T-helper 17 cell (primary cell): ENCODE measurements at places on chromosomes 4 and X.

DNA sequence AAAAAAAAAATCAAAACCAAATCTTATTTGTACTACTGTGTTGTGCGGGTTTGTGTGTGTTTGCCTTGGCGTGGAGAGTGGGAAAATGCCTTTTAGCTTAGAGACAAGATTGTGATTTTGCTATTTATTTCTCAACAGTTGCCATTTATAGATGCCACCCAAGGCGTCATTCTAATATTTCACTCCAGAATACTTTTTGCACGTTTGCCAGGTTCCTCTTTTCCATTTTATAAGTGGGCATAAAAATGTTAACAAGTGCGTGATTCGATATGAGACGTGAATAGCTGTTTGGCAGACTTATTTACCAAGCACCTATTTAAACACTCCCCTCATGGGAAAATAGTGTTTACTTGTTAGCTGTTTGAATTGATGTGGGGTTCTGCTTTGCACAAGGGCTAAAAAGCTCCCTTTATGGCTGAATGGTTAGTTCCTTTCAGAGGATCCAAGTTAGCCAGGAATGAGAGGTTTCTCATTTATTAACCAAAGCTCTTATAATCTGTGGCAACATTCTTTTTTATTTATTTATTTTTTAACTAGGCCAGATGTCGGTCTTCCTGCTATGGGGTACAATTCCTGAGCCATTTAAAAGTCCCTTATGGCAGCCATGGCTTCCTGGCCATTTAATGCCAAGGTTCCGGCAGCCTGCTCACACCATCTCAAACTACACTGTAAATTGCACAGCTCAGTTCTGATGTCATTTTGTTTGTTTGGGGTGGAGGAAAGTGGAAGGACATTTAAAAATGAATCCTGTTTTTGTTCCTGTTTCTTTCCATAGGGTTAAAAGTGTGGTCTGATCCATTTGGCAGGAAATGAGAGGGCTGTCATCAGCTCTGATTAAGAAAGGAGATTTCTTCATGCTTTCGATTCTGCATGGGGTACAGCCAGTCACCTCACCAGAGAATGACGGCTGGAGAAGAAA, 14.6 kb downstream of the SMIM20 start:
- no peak for DNase-seq

DNA sequence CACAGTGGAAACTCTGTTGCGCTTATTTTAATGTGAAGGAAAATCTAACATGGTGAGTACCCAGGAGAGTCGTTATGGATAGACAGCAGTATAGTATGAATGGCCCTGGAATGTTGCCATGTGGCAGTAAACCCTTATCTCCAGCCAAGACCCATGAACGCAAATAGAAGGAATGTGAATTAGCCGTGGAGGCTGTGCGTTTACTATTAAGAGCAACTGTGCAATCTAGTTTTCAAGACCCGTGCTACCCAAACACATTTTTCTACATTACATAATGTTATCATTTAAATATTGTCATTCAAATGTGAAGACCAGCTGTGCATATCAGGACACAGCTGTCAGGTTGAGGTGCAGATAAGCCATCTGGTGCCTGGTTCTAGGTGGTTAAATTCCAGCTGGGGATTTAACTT, 13.3 kb upstream of the AGA start:
- DNase-seq, result no peak

DNA sequence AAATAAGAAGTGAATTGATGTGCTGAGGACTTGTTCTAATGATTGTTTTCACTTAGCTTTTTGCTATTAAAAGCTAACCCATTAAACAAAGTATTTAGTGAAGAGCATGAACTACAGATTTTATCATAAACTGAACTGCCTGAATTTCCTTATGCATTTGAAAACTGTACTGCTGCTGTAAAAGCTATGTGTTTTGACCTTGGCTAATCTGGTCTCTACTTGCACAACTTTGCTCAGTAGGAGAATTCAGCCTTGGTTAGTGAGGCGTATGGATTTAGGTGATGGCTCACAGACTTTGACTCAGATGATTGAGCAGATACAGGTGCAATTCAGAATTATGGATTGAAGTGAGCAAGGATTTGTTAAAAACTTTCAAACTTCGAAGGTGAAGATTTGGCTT, 38.7 kb upstream of the FAT1 start:
- no peak for DNase-seq

GRCh38 chr4:83618431-83618830, 82.5 kb downstream of the GPAT3 start:
- no peak for DNase-seq

GRCh38 chr4:80840396-80840795, 190.1 kb upstream of the BMP3 start:
- no peak for DNase-seq

- DNase-seq, result no peak
These were observed 106.4 kb upstream of the GPM6B start for GRCh38 chrX:13923289-13923688.

DNA sequence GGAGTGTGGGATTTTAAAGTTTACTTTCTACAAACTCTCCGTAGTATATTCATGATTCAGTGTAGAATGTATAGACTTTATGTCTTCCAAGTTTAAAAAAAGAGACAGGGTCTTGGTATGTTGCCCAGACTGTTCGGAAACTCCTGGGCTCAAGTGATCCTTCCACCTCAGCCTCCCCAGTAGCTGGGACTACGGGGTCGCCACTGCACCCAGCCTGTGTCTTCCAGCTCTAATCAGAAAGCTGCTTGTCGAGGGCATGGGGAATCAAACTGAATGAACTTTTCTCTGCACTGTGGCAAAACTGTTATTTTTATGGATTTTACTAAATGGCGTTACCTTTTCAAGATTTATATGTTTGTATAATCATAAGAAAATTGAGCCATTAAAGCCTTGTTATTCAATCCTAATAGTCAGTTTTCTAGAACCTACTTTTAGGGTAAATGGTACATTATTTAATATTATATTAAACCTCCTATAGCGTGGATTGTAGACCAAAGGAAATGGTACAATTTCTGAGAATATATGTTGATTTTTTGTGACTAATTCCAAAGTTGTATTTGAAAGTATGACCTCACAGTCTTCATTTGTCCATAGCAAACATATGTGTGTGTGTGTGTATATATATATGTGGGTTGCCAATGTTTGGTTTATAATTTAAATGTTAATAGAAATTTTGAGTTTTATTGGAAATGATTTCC, 1.1 kb downstream of the BLOC1S4 start:
- DNase-seq, result no peak

- no peak for DNase-seq
These were observed 258.4 kb downstream of the PPARGC1A start for GRCh38 chr4:23631255-23631950.

GRCh38 chrX:153863251-153863991, 22.6 kb downstream of the L1CAM start:
- DNase-seq, result no peak

- no peak for DNase-seq
These were observed 6.6 kb downstream of the GUCY2F start for GRCh38 chrX:109475174-109475891.

GRCh38 chr4:5133201-5133600, 81.9 kb downstream of the STK32B start:
- no peak for DNase-seq

- DNase-seq, result no peak
These were observed 962 bp upstream of the CFAP299 start for GRCh38 chr4:80334568-80334967.

DNA sequence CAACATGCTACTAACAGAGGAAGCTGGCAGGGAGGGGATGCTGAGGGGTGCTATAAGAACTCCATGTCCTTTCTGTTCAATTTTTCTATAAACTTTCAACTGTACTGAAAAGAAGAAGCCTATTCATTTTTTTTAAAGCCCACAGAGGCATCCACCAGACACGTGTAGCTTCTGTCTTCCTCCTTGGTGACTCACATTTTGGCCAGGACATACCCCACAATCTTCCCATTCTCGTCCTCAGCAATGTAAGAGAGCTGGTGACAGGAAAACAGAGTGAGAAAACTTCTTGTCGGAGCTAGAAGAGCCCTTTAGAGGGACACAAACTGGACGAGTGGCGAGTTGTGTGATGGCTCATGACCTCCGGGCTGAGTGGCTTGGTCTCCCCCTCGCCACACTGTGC, 1.1 kb downstream of the NAA10 start:
- DNase-seq, result no peak

GRCh38 chrX:137032341-137032694, 1.5 kb downstream of the GPR101 start:
- DNase-seq, result no peak

- no peak for DNase-seq
These were observed 18.5 kb downstream of the APLN start for GRCh38 chrX:129636175-129636681.

GRCh38 chr4:176293660-176294059, 24.6 kb upstream of the ASB5 start:
- DNase-seq, result no peak

DNA sequence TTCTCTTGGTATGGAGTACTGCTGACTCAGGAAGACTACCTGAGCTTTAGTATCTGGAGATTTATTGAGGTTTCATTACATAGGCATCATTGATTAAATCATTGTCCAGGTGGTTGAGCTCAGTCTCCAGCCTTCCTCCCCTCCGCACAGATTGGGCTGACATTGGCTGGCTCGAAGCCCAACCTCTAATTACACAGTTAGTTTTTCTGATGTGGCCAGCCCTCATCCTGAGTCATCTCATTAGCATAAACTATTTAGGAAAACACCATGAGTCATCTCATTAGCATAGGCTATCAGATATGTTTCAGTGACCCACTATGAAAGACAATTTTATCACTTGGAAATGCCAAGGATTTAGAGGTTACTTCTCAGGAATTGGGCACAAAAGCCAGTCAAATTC, 93.9 kb upstream of the ANKRD50 start:
- DNase-seq, result no peak

DNA sequence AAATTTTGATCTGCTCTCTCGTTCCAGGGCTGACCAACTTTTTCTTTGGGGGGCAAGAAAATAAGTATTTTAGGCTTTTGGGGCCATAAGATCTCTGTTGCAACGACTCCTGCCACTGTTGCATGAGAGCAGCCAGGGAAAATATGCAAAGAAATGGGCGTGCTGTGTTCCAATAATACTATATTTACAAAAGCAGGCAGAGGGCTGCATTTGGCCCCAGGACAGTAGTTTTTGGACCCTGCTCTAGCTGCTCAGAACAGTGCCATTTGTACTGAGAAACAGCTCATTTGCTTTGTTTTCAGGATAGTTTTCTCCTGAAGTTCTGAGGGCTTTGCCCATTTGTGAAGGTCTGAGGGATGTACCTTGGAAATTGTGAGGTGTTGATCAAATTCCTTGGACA, 135.1 kb upstream of the MBNL3 start:
- no peak for DNase-seq

DNA sequence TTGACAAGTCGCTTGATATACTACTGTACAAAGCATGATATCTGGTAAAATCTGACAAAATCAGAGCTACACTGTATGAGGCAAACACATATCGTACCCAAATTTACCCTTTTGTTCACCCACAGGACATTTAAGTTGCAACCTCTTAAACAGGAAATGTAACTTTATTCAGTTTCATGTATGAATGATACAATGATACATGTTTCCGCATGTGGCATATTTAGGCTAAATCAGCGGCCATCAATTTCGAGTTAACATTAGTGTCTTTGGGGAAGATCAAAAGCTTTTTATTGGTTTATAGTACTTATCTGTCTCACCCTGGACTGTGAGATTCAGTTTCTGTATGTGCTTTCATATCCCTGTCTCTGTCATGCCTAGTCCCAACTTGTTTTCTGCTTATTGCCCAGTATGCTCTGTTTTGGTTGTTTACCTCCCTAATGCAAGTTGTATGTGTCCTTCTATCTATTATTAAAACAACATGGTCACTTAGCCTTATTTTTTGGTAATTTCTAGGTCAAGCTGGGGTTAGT, 97.3 kb upstream of the HPRT1 start:
- DNase-seq, result no peak

DNA sequence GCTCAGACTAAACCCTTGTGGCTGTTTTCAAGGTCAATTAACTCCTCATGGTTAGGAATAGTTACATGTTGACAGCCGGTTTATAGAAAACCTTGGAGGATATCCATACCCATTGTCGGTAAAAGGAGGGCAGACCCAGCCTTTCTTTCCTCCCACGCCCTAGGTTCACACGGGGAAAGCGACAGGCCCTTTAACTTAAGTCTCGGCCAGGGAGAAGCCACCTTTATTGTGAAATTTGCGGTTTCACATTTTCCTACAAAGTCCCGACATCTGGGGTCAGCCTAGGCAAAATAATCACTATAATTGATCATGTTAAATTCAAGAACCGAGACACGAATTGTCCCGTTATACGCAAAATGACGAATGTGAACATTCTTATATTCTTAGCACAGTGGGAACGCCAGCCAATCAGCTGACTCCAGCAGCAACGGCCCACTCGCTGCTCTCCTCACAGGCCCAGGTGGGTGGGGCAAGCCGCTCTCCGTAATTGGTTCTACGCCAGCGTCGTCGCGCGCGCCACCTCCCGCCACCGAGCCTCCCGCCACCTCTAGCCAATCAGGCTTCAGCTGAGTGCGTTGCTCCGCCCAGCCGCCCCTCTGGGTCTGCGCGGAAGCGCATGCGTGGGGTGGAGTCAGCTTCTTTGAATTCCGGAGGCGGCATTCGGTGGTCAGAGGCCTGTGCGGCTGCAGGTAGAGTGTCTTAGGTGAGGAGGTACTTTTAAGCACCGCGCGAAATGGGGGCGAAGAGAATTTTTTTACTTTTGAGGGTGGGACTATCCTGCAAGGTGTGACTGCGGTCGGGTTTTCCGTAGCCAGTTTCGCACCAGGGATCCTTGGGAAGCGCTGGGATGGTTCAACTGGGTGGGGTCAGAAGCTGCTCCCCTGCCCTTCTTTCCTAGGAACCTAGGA, at the start of gene CENPI:
TSS of gene CENPI (plus strand) at position 659 of the 908 bp plus-strand sequence. CDS start 2,867 bp downstream, outside the sequence.
- DNase-seq, result peak; percentile 83

DNA sequence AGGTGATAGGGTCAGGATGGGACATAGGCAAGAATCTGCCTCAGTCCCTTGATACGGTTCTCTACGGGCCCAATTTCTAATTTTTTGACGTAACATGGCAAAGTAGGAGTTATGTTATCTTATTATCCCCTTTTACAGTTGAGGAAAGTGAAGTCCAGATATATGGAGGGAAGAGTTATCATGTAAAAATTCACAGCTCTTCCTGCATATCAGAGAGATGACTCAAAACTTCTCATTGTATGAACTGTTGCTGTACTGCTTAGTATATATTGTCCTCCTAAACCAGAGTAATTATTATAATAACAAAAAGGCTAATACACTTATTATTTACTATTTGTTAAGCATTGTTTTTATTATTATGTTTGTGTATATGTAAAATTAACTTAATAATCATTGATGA, 260.5 kb upstream of the IGFBP7 start:
- no peak for DNase-seq

DNA sequence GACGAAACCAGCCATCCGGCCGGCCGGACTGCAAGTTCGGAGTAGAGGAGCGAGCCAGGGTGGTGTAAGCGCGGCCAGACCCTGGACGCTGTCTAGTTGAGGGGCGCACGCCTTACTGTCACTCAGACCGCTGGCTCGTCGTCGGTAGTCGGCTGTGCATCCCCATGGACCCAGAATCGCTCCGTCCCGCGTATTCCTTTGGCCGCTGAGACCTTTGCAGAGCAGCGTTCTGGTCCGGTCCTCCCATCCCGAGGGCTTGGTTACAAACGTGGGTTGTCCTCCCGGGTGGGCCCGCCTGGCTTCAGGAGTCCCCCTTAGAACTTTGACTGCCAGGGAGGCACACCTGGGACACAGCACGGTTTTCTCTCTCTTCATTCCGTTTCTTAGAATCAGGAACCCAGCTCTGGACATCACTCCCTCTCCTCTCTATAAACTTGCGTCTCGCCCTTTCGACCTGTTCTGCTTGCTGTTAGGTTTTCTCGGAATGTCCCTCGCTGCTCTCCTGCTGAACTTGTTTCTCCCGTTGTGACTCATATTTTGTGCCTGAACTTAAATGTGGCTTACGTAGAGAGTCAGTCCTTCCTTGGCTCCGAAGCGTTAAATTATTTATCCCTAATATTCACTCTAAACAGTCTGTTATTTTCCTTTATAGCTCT, 672 bp downstream of the PGM2 start:
- DNase-seq, result no peak
